ENCODE measurements at places on chromosomes 13 and 19.

- DNase-seq: no peak
Observed at GRCh38 chr19:13063461-13064091, 39.1 kb downstream of the LYL1 start.

GRCh38 chr19:3450796-3451411, 29.4 kb downstream of the SMIM24 start:
- DNase-seq: peak; percentile 85

GRCh38 chr19:54319892-54320670, 7.1 kb upstream of the LILRA5 start:
- no peak for DNase-seq

DNA sequence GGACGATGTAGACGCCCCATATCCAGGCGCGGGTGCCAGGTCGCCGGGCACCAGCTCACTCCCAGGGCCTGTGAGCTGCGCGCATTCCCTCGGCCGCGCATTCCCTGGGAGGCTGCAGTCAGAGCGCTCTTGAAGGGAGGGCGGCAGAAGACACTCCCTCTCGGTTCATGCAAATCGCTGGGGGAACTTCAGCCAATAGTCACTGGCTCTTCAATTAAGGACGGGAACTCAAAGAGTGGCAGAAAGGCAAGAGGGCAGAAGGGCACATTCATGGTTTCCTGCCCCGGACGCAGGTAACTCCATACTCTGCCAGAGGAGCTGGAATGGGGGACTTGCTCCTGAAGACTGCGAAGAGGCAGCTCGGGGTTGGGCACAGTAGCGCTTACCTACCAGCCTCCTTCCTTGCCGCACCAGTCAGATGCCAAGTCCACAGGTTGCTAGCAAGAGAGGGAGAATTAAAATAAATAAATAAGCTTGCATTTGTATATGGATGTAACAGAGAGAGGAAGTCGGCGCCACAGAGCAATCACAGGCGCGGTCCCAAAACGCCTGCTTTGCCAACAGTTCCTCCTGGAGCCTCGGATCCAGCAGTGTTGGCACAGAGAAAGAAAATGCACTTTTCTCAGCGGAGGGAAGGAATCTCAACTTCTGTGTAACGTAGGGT, 459 bp downstream of the PCDH20 start:
- DNase-seq: peak; percentile 16

- DNase-seq: no peak
Observed at GRCh38 chr13:52849291-52850071, 1.0 kb upstream of the PCDH8 start.

DNA sequence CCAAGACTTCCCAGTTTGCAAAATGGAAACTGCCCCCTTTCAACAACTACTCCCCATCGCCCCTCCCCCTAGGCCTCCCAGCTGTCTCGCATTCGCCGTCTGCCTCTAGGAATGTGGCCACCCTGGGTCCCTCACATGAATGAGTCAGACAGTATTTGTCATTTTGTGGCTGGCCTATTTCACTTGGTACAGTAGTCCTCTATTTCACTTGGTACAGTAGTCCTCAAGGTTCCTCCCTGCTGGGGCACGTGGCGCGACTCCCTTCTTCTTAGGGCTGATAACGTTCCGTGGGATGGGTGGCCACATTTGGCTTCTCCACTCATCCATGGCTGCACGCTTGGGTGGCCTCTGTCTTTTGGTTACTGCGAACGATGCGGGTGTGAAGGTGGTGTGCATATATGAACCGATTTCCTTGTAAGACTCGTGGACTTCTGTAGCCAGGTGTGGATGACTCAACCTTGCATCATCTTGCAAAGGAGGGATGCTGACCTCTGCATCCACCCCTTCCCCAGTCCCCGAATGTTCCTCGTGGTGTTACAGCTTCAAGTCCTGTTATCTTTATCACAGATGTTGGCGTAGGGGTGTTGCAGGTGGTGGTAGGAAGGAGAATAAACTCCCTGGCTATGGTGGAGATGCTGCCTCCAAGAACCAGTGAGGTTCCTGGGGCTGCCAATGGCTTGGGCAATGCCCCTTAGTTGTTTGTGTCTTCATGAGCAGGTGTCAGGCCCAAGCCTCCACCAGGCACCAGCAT, 112.1 kb upstream of the SOX1 start:
- DNase-seq: no peak

- no peak for DNase-seq
Observed at GRCh38 chr13:25982907-25983306, 68.9 kb downstream of the SHISA2 start.

GRCh38 chr19:38508507-38508906, 75.0 kb downstream of the RYR1 start:
- no peak for DNase-seq

- no peak for DNase-seq
Observed at GRCh38 chr19:3282564-3282963, 58.1 kb downstream of the CELF5 start.

GRCh38 chr13:109154546-109154945, 525.1 kb downstream of the MYO16 start:
- DNase-seq: no peak

DNA sequence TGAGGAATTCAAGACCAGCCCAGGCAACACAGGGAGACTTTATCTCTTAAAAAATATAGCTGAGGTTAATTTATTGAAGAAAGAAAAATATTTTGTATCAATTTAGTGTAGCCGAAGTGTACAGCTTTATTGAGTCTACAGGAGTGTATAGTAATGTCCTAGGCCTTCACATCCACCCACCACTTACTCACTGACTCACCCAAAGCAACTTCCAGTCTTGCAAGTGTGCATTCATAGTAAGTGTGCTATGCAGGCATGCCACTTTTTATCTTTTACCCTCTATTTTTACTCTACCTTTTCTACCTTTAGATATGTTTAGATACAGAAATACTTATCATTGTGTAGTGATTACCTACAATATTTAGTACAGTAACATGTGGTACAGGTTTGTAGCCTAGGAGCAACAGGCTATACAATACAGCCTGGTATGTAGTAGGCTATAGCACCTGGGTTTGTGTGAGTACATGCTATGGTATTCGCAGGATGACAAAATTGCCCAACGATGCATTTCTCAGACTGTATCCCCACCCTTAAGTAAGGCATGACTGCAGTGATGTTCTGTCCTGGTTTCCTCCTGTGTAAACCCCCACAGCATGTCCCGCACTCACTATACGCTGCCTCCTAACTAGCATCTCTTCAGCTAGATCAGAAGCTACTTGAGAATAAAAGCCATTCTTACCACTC, 15.3 kb upstream of the ATP12A start:
- DNase-seq: no peak

GRCh38 chr13:67950603-67951002, 720.5 kb upstream of the PCDH9 start:
- no peak for DNase-seq

DNA sequence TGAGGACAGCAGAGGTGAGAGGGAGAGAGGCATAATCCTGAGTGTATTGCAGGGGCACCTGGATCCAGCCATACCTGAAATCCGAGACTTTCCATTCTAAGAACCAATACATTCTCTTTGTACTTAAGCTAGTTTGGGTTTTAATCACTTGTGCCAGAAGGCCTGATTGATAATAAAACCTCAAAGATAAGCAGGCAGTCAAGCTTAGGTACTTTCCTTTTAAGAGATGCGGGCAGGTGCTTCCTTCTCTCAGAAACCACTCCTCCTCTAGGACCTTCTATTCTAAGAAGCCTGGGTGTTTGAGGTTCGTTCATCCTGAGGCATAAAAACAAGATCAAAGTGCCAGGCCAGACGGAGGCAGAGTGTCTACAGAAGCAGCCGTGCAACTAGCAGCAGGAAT, 22.2 kb downstream of the FAM187B start:
- DNase-seq: no peak

- no peak for DNase-seq
Observed at GRCh38 chr13:95447814-95448213, 104.7 kb upstream of the CLDN10 start.

DNA sequence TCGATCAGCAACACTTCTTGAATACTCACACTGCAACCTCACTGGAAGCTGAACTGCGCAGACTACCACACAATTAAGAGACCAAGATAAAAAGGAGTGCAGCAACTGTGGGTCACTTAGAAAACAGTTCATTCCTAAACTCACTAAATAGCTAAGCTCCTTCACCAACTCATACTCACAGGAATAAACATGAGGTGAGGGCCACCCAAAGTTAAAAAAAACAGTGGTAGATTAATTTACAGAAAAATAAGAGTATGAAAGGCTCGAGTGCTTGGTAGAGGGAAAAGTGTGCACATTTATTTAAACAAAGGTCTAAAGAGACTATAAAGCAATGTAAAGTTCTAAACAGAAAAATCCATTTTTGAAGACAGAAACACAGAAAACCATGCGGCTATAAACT, 7.6 kb downstream of the ANKRD10 start:
- no peak for DNase-seq

DNA sequence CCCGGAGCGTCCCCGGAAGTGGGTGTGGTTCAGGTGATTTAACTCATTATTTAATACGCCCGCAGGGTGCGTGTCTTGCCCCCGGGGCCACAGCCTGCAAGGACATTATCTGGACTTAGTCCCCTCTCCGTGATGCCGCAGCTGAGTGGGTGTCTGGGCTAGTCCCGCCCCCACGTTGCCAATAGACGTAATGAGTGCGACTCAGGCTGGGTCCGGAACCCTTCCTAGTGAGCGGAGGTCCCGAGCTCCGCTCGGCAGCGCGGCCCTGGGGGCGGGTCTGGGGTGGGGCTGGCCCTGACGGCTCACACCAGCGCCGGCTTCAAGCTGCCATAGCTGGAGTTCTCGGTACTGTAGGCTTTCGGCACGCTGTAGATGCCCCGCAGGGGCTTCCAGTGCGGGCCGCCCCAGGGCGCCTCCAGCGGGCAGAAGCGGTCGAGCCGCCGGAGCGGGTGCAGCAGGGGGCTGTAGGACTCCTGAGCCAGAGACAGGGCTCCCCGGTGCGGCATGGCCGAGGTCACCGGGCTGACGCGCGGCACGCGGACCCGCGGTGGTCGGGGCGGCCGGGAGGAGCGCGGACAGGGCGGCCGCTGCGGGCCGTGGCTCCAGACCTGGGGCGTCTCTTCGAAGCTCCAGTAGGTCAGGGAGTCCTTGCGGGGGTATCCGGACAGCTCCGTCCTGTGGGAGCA, 918 bp upstream of the LHB start:
- peak; percentile 89 for DNase-seq

- no peak for DNase-seq
Observed at GRCh38 chr19:40565910-40566495, 10.7 kb upstream of the SHKBP1 start.

GRCh38 chr13:23652909-23653726, 82.9 kb downstream of the TNFRSF19 start:
- DNase-seq: no peak

DNA sequence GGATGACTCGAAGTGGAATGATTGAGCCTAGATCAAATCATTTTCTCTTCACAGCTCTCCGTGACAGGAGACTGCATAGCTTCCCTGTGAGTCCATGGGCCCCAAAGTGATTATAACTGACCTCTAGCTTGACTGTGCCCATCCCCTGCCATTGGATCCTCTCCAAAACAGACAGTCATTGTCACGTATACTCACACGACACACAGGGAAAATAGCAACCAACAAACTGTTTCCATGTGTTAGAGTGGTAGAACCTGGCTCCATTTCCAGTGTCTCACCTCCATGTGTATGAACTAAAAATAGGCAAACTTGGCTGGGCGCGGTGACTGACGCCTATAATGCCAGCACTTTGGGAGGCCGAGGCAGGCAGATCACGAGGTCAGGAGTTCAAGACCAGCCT, 48.8 kb upstream of the NPAS1 start:
- DNase-seq: peak; percentile 77

DNA sequence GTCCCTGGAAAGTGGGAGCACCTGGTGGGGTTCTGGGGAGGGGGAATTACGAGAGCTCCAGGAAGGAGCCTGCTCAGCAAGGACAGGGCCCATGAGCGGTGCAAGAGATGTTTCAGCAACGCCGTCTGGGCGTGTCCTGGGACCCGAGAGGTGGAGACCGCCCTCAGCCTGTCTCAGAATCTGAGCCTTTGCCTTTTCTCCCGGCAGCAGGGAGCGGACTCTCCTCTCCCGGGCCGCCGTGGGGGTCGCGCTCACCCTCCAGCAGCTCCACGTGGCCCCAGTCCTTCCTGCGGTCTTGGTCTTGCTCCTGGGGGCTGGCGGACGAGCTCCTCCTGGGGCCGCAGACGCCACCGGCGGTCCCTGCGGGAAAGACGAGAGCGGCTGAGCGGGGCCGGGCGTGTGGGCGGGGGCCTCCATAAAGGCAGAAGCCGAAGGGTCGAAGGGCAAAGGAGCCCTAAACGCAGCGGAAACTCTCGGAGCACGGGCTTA, 714 bp downstream of the POLRMT start:
- peak; percentile 79 for DNase-seq

- DNase-seq: peak; percentile 24
Observed at GRCh38 chr13:101916108-101916774, 463.8 kb downstream of the ITGBL1 start.

GRCh38 chr13:111184458-111185401, 69.6 kb downstream of the ARHGEF7 start:
- no peak for DNase-seq

GRCh38 chr13:105340061-105340606, 1195.3 kb downstream of the EFNB2 start:
- DNase-seq: no peak

GRCh38 chr13:99022941-99023340, 45.1 kb upstream of the DOCK9 start:
- DNase-seq: no peak

DNA sequence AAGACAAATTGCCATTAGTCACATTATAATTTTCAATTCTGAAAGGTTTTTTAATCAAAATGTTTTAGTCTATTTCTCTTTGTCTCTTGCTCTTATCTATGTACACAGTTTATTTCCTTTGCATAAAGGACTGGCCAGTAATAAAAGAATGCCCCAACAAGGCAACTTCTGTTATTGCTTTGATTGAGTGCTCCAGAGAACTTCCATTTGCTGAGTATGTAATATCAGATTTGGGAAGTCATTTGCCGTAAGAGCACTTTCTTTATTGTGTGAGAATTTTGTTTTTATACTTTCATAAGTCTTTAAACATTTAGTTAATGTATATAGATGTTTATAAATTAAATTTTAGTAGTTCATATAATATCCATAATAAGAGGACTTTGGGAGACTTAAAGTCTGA, 1140.4 kb downstream of the PCDH9 start:
- no peak for DNase-seq

DNA sequence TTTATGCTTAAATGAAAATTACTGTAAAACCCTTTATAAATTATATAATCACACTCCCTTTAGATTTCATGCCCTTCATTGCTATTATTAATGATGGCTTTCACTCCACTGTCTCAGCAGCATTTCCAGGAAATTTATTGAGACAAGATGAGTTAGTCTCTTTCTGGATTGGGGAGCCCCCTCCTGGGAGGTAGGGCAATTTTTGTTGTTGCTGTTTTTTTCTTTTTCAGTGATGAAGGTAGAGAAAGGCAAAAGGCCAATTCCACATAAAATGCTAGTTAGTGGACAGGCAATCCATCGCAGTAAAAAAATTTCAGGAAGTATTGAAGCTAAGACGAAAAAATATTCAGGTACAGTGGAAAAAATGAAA, 80.2 kb downstream of the TEX26 start:
- peak; percentile 74 for DNase-seq

GRCh38 chr19:16593181-16593580, 21.0 kb upstream of the SLC35E1 start:
- no peak for DNase-seq
